Neuronal stem cell (in vitro differentiated cells): ENCODE measurements at places on chromosomes 16 and 17.

GRCh38 chr17:82228278-82228841 is 482 bp upstream of the SLC16A3 start:
- H3K27ac ChIP-seq = no peak overlapping the region
- peaks cover 13% of the 10 kb centered on the region for H3K4me1 ChIP-seq
- H3K36me3 ChIP-seq = no peaks in the 10 kb centered on the region
- peak overlapping the region; percentile 17 for H3K4me3 ChIP-seq
- H3K27me3 ChIP-seq = peaks cover 50% of the 10 kb centered on the region

GRCh38 chr17:48627118-48627597 is 1.0 kb upstream of the HOXB9 start:
- H3K36me3 ChIP-seq = no peaks in the 10 kb centered on the region
- DNase-seq = no peak

DNA sequence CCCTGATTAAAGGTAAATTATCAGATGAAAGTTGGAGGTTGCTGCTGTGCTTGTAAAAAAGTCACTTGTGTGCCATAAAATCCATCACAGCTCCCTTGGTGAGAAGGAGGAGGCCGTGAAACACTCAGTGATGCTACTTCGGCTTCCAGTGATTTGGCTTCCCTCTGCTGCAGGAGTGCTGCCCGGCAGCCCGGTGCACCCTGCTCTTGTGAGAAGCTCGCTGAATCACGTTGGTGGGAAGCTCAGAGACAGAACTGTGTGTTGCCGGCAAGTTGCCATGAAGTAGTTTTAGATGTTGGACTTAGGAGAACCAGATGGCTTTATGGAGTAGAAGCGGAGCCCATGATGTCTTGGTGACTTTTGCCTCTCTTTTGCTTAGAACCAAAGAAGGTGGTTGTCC is 33.3 kb downstream of the MSI2 start:
- H3K27me3 ChIP-seq = no peaks in the 10 kb centered on the region
- H3K36me3 ChIP-seq = peaks cover 6% of the 10 kb centered on the region
- no peak overlapping the region for H3K4me3 ChIP-seq
- H3K4me1 ChIP-seq = peaks cover 51% of the 10 kb centered on the region

DNA sequence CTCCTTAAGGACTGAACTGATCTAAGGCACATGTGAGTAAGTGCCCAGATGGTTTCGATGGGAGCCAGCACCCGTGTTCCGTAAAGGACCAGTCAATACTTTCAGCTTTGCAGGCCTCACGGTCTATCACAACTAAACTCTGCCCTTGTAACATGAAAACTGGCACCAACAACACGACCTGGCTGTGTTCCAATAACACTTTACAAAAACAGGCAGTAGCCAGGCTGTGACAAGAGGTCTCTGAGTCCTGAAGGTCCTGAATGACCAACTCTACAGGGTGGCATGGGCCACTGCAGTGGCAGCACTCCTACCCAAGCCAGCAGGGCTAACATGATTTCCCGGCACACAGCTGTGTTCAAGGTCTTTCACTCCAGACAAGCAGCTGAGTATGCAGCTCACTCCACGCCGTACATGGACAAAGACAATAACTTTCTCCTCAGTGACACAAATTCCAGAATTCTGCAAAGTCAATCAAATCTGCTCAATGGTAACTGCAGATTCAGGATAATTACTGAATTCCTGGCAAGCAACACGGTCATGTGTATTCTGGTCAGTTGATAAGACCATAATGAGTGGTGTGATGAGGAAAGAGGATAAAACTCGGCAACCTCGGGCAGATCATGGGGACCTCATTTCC is 15.3 kb downstream of the NPLOC4 start:
- no peak for DNase-seq
- no peaks in the 10 kb centered on the region for H3K27me3 ChIP-seq
- no peak overlapping the region for H3K27ac ChIP-seq
- H3K4me3 ChIP-seq = no peak overlapping the region
- peaks cover 81% of the 10 kb centered on the region for H3K36me3 ChIP-seq
- H3K4me1 ChIP-seq = no peaks in the 10 kb centered on the region

GRCh38 chr16:56980792-56981724 is 8.3 kb upstream of the NLRC5 start:
- peaks cover 7% of the 10 kb centered on the region for H3K4me1 ChIP-seq
- no peak for DNase-seq
- H3K4me3 ChIP-seq = no peak overlapping the region
- H3K27me3 ChIP-seq = no peaks in the 10 kb centered on the region

DNA sequence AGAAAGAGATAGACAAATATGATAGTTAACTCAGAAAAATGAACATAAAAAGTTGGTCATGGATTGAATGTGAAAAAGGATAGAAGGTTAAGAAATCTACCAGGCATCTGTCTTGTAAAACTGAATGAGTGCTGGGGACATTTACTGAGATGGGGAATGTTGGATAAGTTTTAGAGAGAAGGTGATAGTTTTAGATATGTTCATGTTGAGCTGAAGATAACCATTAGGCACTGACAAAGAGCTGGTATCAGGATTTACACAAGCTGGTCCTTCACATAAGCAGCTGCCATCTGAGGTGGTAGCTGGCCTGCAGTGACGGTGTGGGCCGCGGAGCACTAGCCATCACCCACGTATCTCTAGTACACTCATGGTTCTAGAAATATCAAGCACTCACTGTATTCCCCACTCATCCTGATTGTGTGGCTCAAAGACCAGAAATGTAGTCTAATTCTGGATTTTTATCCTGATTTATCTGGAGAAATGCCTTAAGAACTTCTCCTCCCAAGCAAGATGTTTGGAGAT is 194.4 kb upstream of the KCNJ16 start:
- no peaks in the 10 kb centered on the region for H3K27me3 ChIP-seq
- no peaks in the 10 kb centered on the region for H3K36me3 ChIP-seq
- DNase-seq = no peak
- no peak overlapping the region for H3K4me3 ChIP-seq
- no peaks in the 10 kb centered on the region for H3K4me1 ChIP-seq

GRCh38 chr17:19378416-19379360 is at the start of gene MAPK7:
TSS of gene MAPK7 (plus strand) at chr17:19378498. CDS start at chr17:19378901, 403 bp downstream.
- H3K4me1 ChIP-seq = peaks cover 9% of the 10 kb centered on the region
- peak within 1 kb of the TSS; percentile 97 for H3K4me3 ChIP-seq
- DNase-seq = no peak
- H3K27ac ChIP-seq = peak within 1 kb of the TSS; percentile 99
- H3K27me3 ChIP-seq = no peaks in the 10 kb centered on the region

GRCh38 chr17:73112246-73112645 is 19.8 kb upstream of the SLC39A11 start:
- H3K4me1 ChIP-seq = no peaks in the 10 kb centered on the region
- peaks cover 9% of the 10 kb centered on the region for H3K27me3 ChIP-seq
- no peaks in the 10 kb centered on the region for H3K36me3 ChIP-seq
- no peak overlapping the region for H3K27ac ChIP-seq
- H3K4me3 ChIP-seq = no peak overlapping the region

DNA sequence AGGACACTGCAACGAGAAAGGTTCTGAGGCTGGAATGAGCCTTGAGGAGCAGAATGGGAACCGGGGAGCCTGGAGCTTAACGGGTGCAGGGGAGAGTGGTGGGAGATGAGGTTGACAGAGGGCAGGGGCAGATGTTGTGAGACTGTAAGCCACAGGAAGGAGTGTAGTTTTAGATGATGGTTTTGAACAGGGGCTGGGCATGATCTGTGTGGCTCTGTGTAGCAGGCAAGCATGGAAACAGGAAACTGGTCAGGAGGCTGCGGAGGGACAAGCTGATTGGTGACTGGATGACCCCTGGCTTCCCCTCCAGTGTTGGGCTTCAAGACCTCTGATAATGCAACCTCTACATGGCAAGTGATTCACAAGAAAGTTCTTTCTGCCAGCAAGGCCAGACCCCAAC is 1.4 kb upstream of the CNGB1 start:
- no peak overlapping the region for H3K27ac ChIP-seq
- H3K4me1 ChIP-seq = peaks cover 6% of the 10 kb centered on the region
- H3K36me3 ChIP-seq = no peaks in the 10 kb centered on the region
- DNase-seq = no peak
- H3K4me3 ChIP-seq = no peak overlapping the region

DNA sequence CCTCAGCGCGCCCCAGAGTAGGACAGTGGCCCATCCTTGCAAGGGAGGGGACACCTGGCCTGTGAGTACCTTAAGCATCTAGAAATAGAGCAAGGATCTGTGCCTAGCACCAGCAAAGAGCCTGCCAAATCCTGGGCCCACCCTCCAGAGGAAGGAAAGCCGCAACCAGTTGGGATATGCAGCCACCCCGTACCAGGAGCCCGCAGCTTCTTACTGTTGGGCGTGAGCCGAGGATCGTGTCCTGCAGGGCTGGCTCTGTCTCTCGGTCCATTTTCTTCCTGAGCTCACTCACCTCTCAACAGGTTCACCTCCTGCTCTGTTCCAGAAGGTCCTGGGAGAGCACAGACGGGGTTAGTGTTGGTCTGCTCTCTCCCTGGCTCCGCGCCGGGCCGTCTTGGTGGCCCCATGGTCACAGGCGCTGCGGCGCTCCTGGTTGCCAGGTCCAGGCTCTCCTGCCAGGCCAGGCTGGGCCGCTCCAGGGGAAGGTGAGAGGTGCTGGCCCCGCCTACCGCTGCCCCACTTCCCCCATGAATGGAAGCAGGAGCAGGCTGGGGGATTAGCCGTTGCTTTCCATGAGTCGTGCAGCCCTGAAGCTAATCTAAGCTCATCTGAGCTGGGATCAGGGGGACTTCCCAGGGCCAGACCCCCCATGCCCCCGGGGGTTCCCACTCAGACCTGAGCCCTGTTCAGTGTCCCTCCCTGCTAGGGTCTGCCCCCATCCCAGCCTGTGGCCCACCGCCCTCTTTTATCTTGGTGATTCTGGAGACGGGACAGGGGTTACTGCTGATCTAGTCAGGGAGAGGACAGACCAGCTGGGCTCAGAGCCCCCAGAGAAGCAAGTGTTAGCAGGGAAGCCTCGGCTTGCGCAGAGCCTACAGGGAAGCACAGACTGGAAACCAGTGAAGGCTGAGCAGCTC is 12.7 kb downstream of the ENDOV start:
- no peak for DNase-seq
- H3K36me3 ChIP-seq = no peaks in the 10 kb centered on the region
- H3K27ac ChIP-seq = no peak overlapping the region
- H3K27me3 ChIP-seq = no peaks in the 10 kb centered on the region
- H3K4me1 ChIP-seq = peaks cover 1% of the 10 kb centered on the region
- no peak overlapping the region for H3K4me3 ChIP-seq

GRCh38 chr16:50335196-50335958 is 33.4 kb downstream of the BRD7 start:
- no peak overlapping the region for H3K4me3 ChIP-seq
- no peaks in the 10 kb centered on the region for H3K4me1 ChIP-seq
- H3K27ac ChIP-seq = no peak overlapping the region
- DNase-seq = no peak

DNA sequence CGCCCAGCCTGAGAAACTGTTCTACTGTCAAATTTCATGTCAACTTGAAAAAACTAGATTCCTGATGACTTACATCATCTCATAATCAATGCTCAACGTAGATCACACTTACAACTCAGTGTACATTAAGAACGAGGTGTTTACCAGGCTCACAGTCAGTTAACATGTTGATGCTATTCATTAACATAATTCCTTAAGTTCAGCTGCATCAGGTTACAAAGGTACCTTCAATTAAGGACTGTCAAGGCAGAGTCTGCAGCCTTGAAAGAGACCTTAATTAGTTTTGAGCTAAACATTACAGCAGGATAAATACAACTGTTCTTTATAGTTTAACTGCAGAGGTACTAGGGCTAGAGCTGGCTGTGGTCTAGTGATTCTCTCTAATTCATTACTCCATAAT is 1.9 kb downstream of the GNA13 start:
- H3K36me3 ChIP-seq = peaks cover 9% of the 10 kb centered on the region
- peaks cover 3% of the 10 kb centered on the region for H3K4me1 ChIP-seq
- H3K27me3 ChIP-seq = no peaks in the 10 kb centered on the region
- H3K4me3 ChIP-seq = no peak overlapping the region
- no peak for DNase-seq

- H3K27me3 ChIP-seq = no peaks in the 10 kb centered on the region
- no peak for DNase-seq
- H3K4me1 ChIP-seq = peaks cover 14% of the 10 kb centered on the region
- H3K27ac ChIP-seq = no peak overlapping the region
These were observed 41.3 kb downstream of the ABCA10 start for GRCh38 chr17:69187294-69187693.

DNA sequence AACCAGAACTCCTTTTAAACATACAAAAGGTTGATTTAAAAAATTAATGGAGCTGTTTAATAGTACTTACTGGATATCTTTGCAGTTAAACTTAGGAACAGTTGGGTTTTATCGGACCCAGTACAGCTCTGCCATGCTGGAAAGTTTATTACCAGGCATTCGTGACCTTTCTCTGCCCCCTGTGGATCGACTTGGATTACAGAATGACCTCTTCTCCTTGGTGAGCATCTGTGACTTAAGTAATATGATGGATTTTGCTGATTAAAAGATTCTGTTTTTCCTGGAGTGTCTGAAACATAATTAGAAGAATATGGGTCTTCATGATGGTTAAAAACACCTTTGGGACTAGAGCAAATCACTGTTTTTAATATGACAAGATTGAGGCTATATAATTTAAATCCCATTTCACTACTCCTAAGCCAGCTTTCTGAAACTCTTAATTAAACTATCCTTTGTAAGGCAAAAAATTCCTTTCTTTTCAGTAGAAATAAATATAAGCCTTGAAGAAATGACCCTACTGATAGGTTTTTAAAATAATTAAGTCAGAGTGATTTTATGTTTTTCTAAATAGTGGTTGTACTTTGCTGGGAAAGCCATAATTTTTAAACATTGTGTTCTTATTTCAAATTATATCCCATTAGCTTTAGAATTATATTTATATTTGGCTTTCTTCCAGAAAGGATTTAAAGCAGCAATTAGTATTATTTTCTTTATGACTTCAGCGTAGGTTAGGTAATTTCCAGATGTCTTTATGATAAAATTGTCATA is 45.7 kb upstream of the KPNB1 start:
- no peaks in the 10 kb centered on the region for H3K4me1 ChIP-seq
- H3K36me3 ChIP-seq = peaks cover 95% of the 10 kb centered on the region
- no peak overlapping the region for H3K4me3 ChIP-seq
- no peak overlapping the region for H3K27ac ChIP-seq

GRCh38 chr17:4420692-4421131 is 13.0 kb upstream of the SPNS3 start:
- H3K27me3 ChIP-seq = no peaks in the 10 kb centered on the region
- H3K27ac ChIP-seq = no peak overlapping the region
- no peaks in the 10 kb centered on the region for H3K36me3 ChIP-seq

- H3K27me3 ChIP-seq = no peaks in the 10 kb centered on the region
- no peak overlapping the region for H3K27ac ChIP-seq
- H3K36me3 ChIP-seq = no peaks in the 10 kb centered on the region
- H3K4me3 ChIP-seq = no peak overlapping the region
These were observed 257.9 kb upstream of the RBFOX1 start for GRCh38 chr16:7074715-7075114.

DNA sequence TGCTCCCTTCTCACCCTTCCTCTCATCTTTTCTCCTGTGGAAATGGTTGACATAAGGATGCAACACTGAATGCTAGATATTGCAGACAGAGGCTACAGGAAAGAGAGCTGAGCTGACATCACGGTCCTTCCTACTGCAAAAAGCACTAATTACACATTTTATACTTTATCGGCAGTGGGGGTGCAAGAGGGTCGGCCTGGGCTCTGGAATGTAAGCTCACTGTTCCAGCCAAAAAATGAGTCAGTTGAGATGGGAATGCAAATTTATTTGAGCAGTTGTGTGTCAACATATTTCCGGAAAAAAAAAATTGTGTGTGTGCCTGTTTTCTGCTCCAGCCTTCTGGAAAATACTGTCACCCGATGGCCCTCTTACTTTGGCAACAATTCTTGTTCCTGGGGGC is 14.1 kb upstream of the MRTFB start:
- H3K36me3 ChIP-seq = no peaks in the 10 kb centered on the region
- H3K27me3 ChIP-seq = no peaks in the 10 kb centered on the region
- no peak overlapping the region for H3K4me3 ChIP-seq
- no peak overlapping the region for H3K27ac ChIP-seq
- DNase-seq = no peak
